Osteoblast (primary cell): ENCODE measurements at places on chromosomes 12 and 14. TPM values are rescaled to one million over a fixed set of nuclear protein-coding genes. Genes with fewer than 3 reads are reported as not detected.

DNA sequence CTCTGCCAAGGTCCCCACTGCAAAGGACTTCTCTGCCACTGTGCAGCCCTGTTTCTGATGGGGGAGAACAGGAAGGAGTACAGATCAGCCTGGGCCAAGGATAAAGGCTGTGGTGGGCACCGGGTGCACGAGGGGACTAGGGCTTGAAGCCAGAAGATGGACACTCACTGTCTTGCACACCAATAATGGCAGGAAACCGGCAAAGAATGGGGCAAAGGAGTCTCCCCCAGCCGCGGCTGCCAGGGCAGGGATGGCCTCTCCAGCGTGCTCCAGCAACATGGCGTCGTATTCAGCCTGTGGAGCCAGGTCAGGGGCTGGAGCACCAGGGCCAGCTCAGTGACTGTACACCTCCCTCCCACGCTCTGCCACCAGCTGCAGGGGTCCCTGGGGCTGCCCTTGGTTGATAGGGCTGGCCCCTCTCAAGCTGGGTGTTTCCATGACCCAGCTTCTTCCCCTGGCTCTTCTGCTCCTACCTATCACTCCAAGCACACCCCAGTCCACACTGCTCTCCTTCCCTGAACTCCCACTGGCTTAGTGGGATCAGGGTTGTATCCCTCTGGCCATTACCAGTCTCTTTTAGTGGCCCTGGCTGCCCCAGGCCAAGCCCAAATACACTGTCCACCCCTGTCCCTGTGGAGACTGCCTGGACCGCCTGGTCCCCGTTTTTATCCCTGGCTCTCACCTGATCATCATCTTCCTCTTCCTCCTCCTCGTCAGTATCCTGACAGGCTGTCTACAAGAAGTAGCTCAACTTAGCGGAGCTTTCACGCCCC, 6.3 kb downstream of the IPO4 start:
- DNase-seq, result peak; percentile 74

Gene ABCD2
- under 0.01 TPM in 2 replicates for total RNA-seq

Gene NEUROD4
- total RNA-seq, result not detected in 2 replicates

Gene FAR2
- total RNA-seq, result 7.7 and 10.5 TPM in 2 replicates

Gene DAO
- total RNA-seq, result not detected in 2 replicates
